Fibroblast of skin of left biceps (primary cell): ENCODE measurements at places on chromosomes 5 and 9.

- no peak for DNase-seq
These were observed 65.0 kb upstream of the CTXN3 start for GRCh38 chr5:127583866-127584265.

DNA sequence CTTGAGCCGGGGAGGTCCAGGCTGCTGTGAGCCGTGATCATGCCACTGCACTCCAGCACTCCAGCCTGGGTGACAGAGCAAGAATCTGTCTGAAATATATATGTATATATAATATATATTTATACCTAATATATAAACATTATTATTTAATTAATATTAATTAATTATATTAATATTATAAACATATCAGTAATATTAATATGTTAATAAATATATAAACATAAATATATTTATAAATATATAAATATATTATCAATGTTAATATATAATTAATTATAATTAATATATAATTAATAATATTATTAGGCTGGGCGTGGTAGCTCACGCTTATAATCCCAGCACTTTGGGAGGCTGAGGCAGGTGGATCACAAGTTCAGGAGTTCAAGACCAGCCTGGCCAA lies 41.1 kb downstream of the F2R start:
- no peak for DNase-seq

- DNase-seq = no peak
These were observed 71.4 kb downstream of the OTULIN start for GRCh38 chr5:14735944-14736343.

DNA sequence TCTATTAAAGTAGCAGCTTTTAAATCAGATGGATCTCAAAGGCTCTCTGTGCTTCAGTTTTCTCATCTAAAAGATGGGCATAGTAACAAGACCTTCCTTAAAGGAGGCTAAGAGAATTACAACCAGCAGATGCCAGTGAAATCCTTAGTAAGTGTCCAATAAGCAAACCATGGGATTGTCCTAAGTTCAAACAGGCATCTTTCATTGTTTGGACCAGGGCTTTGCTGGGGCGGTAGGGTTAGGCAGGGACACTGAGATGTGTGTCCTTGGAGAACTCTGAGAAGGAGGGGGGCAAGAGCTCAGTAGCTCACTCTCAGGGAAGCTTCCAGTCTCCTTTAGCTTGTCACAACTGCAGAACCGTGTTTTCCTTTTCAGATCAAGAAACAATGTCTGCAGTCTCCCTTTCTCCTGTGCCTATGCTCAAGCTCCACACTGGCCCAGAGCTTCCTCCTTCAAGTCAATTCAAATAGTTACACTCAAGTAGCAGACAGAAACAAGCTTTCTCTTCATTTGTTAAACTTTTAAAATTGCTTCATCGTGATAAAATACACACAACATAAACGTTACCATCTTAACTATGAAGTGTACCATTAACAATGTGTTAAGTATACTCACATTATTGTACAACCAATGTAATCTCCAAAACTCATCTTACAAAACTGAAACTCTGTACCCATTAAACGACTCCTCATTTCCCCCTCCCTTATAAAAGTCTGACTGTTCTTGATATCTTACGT lies 216.2 kb downstream of the PIK3R1 start:
- DNase-seq = no peak

DNA sequence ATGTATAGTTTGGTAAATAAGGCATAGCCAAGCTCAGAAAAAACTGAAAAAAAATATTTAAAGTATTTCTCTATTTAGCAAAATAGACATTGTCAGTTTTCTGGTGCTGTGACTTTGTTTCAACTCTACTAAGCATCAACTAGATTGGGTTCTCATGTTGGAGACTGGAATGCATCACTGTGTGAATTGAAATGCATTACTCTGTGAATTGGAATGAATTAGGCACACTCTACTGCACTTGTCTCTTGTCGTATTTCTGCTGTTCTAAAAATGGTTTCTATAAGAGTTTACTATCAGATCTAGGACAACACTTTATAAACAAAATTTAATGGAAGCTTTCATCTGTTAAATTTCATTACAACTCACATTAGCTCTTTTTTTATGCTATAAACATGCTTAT lies 1772.2 kb downstream of the MAT2B start:
- DNase-seq = no peak

GRCh38 chr9:37986771-37987258 lies 82.2 kb downstream of the SHB start:
- DNase-seq = no peak
